Nephron progenitor cell (in vitro differentiated cells): ENCODE measurements at places on chromosomes 4 and X.

- no peak for DNase-seq
These were observed 346.8 kb upstream of the TECRL start for GRCh38 chr4:64756016-64756415.

- no peak for DNase-seq
These were observed 132.9 kb upstream of the KLF8 start for GRCh38 chrX:56099271-56099670.

GRCh38 chr4:79334783-79335182 lies 8.9 kb upstream of the NAA11 start:
- no peak for DNase-seq

DNA sequence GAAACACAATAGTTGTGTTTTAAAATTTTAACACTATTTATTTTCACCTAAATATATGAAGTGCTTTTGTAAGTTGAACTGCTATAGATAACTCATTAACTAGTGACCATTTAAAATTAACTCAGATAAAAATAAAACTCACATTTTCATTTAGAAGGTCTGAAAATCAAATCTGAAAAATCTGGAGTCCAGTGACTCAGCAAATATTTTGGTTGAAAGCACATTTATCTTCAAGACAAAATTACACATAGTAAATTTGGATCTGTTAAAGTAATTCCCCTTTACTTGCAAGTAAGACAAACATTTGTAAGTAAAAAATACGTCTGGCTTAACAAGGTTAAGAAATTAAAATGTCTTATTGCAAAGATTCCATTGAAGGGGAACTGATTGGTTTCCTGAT lies 589.1 kb downstream of the TRIML1 start:
- DNase-seq, result no peak

DNA sequence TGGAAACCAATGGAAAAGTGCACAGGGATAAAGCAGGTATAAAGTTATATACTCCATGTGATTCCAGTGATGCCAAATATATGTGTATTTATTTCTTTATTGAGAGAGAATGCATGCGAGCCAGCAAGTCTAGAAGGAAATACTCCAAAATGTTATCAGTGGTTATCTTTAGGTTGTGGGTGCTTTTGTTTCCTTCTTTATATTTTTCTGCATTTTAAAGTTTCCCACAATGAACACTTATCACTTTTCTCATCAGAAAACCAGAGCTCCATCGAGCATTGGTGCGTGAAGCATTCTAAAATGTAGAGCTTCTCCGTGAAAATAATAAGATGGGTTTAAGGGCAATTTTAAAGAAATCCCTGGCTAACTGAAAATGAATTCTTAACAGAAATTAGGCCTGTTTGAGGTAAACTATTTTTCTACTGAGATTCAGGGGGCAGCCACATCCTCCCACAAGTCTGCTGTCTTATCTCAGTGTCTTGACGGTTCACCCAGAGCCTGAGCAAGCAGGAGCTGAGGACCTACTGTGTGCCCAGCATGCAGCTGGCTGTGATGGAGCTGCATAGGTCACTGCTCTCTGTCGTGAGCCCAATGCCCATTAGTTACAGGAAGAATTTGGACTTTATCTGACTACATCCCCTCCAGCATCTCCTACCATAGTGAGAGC lies 18.7 kb upstream of the CD40LG start:
- DNase-seq, result no peak

DNA sequence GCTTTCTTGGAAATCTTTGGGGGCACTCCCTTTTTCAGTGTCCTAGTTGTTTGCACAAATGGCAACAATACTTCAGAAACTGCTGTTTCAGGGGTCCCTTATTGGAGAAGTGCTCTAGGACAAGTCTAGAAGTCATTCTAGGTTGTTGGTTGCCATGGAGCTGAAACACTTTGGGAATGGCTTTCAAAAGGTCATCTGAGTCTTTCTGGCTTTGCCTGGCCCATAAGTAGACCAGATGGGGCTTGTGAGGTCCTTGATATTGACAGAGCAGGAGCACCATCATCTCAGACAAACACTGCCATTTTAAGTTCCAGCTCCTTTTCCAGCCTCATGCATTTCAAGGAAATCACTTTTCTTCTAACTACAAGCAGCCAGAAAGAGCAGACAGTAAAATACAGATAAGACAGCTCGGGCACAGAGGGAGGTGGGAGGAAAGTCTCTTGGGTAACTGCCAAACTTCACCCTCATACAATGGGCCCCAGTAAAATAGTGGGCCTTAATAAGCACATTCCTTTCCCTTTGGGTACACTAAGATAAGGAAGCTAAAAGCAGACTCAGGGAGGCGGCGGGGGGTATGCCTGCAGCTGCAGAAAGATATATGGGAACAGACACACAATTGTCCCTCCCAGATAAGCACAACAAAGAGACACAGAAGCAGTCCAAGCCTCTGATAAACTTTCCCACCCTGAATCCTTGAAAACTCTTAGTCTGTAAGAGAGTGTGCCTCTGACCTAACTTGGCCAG lies 8.5 kb upstream of the NXF3 start:
- no peak for DNase-seq

DNA sequence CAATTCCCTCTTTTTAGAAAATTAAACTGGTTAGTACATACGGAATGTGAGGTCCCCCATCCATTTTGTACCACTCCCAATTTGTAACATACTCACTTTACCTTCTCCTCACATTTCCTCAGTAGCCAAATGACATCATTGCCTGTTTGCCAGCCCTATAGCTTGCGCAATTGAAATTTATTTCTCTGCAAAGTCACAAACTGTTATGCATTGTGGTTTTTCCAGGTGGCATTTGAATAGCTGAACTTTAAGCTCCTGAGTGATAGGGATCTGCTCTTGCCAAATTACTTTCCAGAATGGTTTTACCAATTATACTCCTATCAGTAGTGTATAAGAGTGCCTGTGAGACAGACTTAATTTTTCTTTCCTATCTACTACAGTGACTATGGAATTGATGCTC lies 7.7 kb downstream of the COL4A5 start:
- no peak for DNase-seq

- DNase-seq, result no peak
These were observed 236.7 kb upstream of the MAB21L2 start for GRCh38 chr4:150345207-150345744.

DNA sequence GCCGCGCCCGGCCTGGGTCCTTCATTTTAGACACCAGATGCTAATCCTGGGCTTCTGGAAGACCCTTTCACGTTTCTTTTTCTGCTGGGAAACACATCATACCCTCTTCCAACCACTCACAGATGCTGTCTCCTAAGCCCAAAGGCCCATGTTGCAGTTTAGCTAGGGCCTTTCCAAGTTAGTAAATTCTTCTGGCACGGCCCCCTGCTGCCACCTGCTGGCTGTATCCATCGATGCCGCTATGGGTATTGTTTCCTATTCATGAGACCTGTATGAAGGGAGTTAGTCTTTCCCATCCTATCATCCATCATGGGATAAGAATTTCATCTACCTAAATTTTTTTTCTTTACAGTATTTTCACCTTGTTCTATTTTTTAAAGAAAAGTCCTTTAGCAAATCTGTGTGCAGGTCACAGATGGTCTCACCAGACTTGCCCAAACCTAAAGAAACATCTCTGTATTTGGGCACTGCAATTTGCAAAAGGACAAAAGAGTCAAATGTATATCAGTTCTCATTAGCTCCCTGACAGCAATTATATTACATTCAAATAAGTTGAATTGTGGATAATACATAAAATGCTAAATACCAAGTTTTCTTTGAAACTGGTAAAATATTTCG lies 37.8 kb upstream of the SLC9A7 start:
- DNase-seq, result peak; percentile 70

DNA sequence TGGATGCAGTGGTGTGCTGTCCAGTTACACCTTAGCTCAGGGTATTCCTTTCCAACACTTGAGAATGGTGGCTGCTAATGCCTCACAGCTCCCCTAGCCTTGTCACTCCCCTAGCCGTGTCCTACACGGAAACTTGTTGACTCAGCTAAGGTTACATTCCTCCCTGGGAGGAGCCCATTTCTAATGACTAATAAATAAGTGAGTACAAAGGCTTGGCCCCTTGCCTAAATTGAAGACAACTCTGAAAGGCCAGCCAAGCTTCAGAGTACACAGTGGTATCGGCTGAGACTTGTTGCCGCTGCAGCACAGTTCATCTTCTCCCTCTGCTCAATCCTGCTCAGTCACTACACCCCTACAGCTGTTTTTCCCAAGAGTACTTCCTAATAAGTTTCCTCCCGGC lies 21.2 kb upstream of the SLC25A31 start:
- DNase-seq, result no peak

- DNase-seq, result peak; percentile 22
These were observed 466.2 kb downstream of the PDGFC start for GRCh38 chr4:156505341-156505955.

DNA sequence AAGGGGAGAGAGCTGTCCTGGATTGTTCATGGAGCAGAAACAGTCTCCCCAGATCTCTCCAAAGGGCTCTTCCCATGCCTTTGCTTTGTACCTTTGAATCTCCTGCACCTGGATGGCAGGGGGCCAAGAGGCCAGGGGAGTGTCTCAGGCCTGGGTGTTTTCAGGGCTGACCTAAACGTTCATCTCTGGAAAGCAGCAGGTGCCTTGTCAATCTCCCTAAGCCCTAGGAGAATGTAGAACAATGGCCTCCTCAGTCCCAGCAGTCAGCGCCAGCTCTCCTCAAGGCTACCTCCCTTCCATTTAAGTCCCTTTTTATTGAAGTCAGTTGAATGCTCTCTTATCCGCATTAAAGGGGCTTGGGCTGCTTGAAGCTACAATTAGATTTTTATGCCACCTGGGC lies 31.2 kb upstream of the NSUN7 start:
- no peak for DNase-seq

DNA sequence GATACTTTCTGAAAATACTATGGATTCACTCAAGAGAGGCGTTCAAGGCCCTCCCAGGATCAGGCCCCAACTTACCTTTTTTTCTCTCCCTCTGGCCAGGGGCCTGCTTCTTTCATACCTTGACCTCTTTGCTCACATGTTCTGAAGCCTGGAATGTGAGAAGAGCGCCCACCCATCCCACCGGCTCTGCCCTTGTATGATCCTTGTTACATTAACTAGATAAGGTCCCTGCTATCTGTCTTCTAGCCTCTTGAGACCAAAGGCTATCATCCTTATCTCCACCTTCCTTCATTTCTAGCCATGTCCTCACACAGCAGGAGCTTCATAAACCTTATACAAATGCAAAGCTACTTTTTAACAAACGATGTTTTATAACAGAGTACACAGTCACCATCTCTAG lies 45.9 kb downstream of the PROM1 start:
- DNase-seq, result no peak
